ENCODE measurements at places on chromosomes 16 and 17.
A peak's percentile ranks its signal among the peaks of the same experiment; 100 is the strongest.

- DNase-seq: no peak
Observed at GRCh38 chr17:40497695-40498094, 3.7 kb downstream of the TNS4 start.

DNA sequence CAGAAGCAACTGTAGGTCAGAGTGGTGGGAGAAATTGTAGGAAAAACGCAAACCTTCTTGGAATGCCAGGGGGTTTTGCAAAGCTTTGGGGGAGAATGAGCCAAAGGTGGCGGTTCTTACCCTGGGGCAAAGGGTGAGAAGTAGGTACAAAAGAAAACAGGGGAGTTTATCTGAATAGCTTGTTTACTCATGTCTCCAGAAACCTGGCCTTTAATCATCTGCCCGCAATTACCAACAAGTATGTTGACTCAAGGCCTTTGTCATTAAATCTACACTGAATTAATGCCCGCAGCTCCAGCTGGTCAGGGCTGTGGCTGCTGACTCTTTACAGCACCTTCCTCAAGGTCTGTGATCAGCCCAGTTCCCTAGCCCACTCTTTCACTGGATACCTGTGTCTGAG lies 320.1 kb downstream of the CBLN1 start:
- DNase-seq: no peak

DNA sequence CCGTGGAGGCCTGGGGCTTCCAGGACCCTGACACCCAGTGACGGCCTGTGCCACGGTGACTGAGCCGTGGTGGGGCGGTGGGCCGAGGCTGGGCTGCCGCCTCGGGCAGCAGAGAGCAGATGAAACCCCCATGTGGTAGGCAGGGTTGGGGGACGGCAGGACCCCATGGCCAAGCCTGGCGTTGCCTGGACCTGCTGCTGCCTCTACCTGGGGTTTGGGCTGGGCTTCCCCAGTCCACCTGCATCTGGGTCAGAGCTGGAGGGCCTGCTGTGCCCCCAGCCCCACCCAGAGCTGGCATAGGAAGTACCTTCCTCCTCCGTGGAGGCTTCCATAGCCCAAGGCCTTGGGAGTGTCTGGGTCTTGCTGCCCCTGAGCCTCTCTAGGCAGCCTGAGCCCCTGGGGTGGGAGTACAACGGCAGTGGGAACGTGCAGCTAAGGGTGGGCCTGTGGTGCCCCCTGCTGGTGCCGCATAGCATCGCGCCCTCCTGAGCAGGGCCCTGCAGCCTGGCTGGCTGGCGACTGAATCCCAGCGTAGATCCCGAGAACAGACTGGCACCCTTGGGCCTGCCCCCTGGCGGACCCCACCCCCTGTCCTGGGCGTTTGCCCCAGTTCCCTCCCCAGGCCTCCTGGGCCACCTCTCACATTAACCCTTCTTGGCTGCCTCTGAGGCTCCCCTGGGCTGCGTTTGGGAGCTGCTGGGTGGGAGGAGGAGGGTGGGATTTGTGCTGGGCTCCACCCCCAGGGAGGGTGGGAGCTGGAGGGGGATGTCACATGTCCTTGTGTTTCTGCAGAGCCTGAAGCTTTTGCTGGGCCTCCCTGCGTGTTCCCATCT lies 12.6 kb upstream of the ATP6V0C start:
- DNase-seq: no peak

DNA sequence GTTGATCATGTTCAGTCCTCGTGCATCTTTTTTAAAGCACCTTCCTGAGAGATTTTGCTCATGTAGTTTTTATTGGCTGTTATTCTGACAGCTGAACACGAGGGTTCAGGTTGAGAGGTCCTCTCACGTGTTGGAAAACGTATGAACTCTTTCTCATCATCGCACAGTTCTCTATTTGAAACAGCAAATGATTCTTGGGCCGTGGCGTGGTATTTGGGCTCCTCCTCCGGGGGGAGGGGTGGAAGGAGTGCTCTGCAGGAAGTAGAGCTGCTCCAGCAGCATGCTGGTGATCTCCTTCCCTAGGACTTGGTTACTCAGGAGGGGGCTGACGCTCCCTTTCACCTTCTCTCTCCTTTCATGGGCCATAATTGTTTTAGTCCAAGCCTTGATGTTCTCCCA lies 70.4 kb downstream of the KSR1 start:
- DNase-seq: no peak

DNA sequence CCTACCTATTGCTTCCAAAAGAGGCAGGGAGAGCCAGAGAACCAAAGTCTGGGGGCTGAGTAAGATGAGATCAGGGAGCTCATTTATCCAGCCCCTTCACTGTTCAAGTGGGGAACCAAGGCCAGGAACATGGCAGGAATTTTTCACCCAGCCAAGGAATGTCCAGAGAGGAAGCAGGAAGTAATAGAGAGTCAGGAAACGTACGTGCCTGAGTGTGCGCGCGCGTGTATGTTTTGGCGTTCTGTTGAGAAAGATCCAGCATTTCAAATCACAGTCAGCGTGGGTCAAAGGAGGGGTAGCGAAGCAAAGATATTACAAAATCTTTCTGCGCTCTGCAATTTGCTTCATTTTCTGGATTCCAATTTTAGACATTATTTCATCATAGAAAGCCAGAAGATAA lies 41.9 kb upstream of the WSCD1 start:
- DNase-seq: no peak

DNA sequence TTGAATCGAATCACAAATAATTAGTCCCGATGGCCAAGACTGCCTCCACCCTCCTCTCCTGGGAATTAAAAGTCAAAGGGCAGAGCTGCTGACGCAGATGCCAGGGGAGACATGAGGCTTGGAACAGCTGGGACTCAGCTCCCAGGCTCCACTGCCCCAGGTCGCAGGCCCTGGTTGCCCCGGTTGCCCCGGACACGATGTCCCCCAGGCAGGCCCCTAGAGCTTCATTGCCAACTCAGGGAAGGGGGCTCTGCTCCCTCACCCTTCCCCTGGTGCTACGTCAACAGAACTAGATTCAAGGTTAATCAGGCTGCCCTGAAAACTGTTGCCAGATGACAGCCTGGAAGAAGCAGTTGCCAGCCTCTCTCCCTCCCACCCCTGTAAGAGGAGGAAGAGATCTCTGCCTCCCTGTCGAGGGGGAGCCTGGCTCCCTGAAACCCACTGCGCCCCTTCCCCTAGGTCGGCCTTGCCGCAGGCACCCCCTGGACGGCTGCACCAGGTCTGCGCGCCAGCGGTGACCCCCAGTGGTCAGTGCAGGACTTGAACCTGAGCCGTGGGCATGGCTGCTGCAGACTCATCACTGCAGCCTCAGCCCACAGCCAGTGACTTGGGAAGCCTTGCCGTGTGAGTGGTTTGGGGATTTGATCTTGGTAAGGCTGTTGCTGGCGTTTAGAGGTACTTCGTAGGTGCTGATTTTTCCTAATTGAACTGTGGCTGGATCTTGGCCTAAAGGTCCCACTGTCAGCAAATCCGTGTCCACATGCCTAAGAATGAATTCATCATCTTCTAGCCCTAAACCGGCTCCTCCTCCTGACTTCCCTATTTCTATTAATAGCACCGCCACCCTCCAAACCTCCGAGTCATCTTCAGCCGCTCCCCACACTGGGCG lies 84.1 kb upstream of the TOB1 start:
- peak; percentile 85 for DNase-seq

DNA sequence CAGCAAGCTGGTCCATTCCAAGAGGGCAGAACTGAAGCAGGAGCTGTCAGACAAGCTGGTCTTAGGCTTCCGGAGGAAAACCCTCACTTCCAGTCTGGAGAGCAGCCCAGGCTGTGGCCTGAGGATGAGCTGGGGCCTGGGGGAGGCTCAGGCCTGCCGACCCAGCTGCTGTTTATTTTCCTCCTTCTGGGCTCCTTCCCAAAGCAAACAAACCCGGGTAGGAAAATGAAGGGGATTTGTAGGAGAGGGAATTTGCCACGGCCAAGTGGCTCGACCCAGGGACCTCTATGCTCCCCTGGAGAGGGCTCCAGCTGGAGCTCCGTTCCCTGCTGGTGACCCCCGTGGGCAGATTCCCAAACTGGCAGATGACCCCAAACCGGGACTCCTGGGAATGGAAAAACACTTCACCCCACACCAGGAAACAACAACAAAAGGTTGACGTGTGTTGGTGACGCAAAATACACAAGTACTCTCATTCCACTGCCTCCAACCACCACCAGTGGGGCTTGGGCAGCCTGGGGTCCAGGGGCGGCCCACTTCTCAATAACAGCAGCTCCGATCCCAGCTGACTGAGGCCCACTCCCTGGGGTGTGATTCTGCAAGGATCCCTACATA lies 8.8 kb downstream of the JUP start:
- DNase-seq: no peak
